ENCODE measurements at places on chromosomes 12 and 14. TPM values are rescaled to one million over a fixed set of nuclear protein-coding genes. Genes with fewer than 3 reads are reported as not detected.

The HHIPL1 gene
- total RNA-seq, result 2.5 TPM

- no peak for DNase-seq
These were observed 20.7 kb downstream of the SLC6A12 start for GRCh38 chr12:193261-193660.

The KRT83 gene
- not detected for total RNA-seq

GRCh38 chr12:5716976-5717375 lies 228.1 kb downstream of the ANO2 start:
- no peak for DNase-seq

The MANSC4 gene
- not detected for total RNA-seq

- DNase-seq, result no peak
These were observed 39.1 kb downstream of the NT5DC3 start for GRCh38 chr12:103801709-103802585.

- no peak for DNase-seq
These were observed 8.8 kb upstream of the TUBA1C start for GRCh38 chr12:49255857-49256637.

- no peak for DNase-seq
These were observed 24.3 kb upstream of the HSPB8 start for GRCh38 chr12:119154435-119154818.

GRCh38 chr12:75528692-75529091 lies 17.3 kb upstream of the KRR1 start:
- DNase-seq, result no peak

GRCh38 chr12:41684997-41685396 lies 459.7 kb downstream of the GXYLT1 start:
- DNase-seq, result no peak

The ETFRF1 gene
- total RNA-seq, result 43.7 TPM

DNA sequence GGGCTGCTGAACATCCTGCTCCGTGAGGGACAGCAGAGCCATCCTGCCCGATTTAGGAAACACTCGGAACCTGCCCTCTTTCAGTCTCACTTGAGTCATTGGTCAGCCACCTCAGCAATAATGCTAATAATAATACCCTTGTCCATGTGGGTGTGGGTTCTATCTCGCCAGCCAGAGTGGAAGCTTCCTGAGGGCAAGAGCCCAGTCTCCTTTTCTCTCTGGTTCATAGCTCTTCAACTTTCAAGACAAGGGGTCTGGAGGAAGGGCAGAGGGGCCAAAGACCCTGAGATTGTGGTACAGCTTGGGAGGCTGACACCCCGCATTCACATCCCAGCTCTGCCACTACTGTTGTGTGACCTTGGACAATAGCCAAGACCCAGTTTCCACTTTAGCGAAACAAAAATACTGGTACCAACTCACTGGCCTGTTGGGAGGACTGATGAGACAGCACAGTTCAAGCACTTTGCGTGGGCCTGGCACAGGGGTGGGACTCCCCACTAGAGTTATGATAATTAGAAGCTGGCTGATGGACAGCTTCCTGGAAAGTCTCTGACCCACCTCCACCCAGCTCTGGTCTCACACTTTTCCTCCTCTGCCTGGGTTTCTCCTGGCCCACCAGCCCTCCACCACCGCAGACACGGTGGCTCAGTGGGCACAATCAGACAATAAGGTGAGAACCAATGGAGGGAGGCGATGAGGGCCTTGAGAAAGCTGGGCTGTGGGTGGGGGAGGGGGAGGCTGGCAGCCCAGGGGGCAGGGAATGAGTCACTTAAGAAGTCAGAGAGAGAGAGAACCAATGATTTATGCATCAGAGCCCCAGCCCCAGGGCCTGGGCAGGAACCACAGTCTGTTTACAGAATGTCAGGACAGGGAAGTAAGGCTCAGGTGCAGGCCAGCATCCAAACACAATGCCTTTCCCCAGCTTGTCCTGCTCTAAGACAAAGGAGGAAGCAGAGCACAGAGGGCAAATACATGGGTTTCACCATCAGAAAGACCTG lies 9.6 kb downstream of the FAIM2 start:
- DNase-seq, result no peak

- no peak for DNase-seq
These were observed 15.6 kb downstream of the CNOT2 start for GRCh38 chr12:70258605-70259403.

GRCh38 chr12:108119126-108119973 lies 9.7 kb upstream of the WSCD2 start:
- DNase-seq, result no peak

The IQSEC3 gene
- 0.35 TPM for total RNA-seq

DNA sequence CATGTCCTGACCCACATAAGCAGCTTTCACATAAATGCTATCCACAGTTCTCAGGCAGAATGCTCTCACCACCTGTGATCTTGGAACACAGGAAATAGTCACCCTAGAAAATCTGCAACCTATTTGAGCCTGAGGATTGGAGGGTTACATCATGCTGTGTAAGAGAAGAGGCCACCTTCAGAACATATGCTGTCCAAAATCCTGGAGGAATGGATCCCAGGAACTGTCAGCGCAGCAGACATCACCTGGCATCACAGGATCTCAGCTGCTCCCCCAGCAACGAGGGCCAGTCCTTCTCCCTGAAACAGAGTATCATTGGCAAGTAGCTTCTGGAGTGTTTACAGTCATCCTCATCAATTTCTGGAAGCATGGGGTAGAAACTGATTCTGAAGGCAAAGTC lies 63.2 kb upstream of the LTA4H start:
- no peak for DNase-seq

GRCh38 chr12:124352839-124353238 lies 57.9 kb downstream of the RFLNA start:
- DNase-seq, result peak; percentile 93

The MOAP1 gene
- 15.7 TPM for total RNA-seq

The PZP gene
- not detected for total RNA-seq

The ASPG gene
- total RNA-seq, result 1.2 TPM

GRCh38 chr12:107405436-107405835 lies 280.2 kb upstream of the PWP1 start:
- no peak for DNase-seq

DNA sequence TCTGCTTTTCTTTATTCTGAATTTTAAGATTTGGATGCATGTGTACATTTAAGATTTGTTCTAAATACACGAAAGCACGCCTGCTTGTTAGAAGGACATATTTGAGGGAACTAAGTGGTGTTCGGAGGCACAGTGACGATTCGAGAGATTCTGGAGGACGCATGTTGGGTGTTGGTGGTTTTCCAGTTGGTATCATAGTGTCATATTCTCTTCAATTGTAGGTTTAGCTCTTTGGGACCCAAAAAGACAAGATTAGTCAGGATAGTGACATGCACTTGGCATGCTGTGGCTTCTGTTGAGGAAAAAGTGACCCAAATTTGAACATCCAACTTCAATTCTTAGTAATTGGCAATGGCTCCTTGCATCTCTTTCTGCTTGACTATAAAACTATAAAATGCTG lies 30.1 kb downstream of the PRKCH start:
- no peak for DNase-seq

GRCh38 chr12:113022563-113023297 lies 33.8 kb upstream of the DTX1 start:
- DNase-seq, result no peak

DNA sequence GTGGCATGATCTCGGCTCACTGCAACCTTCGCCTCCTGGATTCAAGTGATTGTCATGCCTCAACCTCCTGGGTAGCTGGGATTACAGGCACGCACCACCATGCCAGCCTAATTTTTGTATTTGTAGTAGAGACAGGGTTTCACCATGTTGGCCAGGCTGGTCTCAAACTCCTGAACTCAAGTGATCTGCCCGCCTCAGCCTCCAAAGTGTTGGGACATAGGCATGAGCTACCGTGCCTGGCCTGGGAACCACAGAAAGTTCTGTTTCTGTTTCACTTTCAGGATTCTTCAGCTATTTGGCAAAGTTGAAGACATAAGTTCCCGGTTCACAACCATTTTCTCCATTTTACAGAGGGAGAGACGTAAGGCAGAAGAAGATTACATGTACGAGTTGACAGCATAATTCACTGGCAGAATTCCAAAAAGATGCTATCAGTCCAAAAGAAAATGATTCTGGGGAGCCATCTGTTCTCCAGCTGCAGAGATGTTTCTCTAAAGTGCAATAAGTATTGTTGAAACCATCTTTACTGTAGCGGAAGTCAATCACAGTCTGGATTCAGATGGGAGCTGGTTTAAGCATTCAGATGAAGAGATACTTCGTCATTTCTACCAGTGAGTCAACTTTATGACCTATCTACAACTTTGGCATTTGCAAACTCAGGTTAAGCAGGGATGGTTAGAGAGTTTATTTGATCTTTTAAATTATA lies 8.1 kb upstream of the RNF34 start:
- DNase-seq, result no peak

DNA sequence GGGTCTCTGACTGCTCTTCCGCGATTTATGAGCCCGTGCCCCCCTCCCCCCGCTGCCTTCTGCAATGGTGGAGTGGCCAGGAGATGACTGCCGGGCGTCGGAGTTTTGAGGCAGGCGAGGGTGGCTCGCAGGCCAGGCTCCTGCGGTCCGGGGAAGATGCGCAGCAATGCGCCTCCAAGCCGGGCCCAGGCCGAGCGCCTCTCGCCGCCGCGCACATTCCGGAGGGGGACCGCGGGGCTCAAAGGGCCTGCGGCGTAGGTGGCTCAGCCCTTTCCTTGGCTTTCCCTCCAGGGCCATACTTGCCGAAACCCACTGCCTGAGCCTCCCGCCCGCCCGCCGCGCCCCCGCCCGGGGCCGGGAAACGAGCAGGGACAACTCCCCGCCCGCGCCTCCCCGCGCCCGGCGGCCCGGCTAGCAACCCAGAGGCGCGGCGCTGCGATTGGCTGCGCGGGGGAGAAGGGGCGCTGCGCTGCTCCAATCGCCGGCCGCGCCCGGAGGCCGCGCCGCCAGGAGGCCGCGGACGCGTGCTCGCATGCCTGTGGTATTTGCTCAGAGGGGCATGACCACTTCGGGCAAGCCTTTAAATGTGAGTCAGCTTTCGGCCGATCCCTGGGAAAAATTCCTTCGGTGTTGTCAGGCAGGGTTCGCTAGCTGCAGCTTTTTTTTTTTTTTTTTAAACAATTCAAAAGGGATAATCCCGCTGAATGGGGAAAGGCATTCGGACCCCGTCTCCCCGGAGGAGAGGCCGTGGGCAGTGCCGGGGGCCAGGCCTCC lies 157.9 kb upstream of the PARP11 start:
- peak; percentile 68 for DNase-seq

The PTPRQ gene
- not detected for total RNA-seq

The TMEM63C gene
- total RNA-seq, result 43.7 TPM

GRCh38 chr12:50157259-50157658 lies 9.9 kb downstream of the CERS5 start:
- DNase-seq, result no peak

DNA sequence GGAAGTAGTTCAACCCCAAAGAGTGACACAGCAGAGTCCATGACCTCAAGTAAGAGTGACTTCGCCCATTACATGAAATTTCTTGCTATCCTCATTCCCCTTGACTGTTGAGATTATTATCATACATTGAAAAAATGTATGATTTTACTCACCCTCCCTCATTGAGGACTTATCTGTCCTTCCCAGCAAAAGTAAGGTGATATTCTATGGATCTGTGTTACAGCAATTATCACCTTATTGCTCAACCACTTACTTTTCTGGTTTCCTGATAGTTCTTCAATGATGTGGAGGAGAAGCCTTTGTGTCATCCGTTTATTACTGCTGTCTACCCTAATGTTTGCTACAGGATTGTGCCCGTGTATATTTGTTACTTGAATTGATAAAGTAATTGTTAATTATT lies 306.2 kb downstream of the TRHDE start:
- DNase-seq, result no peak

- DNase-seq, result no peak
These were observed 7.3 kb downstream of the GAPDH start for GRCh38 chr12:6541371-6542165.

- DNase-seq, result no peak
These were observed 3.3 kb downstream of the PRICKLE1 start for GRCh38 chr12:42586268-42586667.

- no peak for DNase-seq
These were observed 81.3 kb downstream of the VEZT start for GRCh38 chr12:95298916-95299315.
